ENCODE measurements at places on chromosomes 2 and 18.

- peak; percentile 66 for DNase-seq
These were observed 200.4 kb downstream of the INO80D start for GRCh38 chr2:205885492-205886099.

DNA sequence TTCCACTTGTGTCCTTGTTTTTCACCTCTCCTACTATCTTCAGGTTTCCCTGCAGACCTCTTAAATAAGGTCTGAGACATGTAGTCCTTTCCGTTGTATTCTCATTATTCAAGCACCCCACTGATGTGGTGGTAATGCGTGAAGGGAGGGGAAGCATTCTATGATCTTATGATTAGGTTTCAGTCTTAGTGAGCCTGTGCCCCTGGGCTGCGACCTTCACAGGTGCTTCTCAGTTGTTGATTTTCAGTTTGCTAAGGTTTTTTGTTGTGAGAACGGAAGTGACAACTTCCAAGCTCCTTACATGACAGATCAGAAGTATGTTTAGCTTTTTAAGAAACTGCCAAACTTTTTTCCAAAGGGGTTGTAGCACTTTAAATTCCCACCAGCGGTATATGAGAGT is 41.3 kb downstream of the VPS54 start:
- peak; percentile 9 for DNase-seq

GRCh38 chr2:100814453-100814852 is 5.5 kb upstream of the NPAS2 start:
- no peak for DNase-seq

DNA sequence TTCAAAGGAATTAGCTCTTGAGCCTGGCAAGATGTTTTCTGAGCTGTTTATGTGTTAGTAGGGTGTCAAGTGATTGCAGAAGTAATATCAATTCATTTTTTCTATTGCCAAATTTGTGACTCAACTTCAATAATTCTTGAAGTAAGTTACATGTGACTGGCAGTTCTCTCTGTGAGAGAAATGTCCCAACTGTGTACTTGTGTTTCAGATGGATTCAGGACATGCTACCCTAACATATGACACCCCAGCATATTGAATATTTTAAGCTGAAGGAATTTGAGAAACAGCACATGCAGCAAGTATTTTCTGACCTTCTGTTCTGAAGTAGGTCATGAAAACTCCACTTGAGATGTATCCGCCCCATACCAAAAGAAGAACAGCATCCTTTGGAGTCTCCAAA is 263.6 kb downstream of the XIRP2 start:
- no peak for DNase-seq

DNA sequence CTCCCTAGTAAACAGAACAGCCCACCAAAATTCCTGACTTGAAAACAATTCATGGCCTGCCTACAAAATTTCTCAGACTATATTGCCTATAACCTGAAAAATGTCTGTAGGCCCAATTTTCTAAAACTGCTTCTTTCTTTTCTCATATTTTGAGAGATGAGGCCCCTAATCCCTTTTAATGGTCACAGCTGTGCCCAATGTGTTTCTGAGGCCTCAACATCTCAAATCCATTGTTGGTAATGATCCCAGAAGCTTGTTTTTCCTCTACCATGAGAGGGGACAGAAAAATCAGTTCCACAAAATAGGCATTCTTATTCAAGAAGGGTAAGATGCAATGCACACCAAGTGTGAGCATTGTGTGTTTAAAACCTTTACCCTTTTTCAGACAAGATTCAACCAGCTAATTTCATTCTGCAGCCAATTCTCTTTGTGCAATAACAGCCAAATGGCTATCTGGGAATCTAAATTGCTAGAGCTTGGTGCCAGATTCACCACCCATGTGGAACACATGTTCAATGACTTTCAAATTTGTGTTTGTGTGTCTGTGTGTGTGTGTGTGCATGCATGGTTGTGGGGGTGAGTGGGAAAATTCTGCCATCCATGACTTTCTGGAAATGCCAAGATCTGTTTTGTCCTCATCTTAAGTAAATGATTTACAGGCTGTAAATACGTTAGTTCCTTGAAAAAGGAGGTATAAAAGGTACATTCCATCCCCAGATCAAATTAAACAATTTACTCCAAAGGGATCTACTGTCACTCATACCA is 319.5 kb downstream of the TNS1 start:
- DNase-seq: no peak

- no peak for DNase-seq
These were observed 37.0 kb upstream of the EPC2 start for GRCh38 chr2:148607566-148607965.

DNA sequence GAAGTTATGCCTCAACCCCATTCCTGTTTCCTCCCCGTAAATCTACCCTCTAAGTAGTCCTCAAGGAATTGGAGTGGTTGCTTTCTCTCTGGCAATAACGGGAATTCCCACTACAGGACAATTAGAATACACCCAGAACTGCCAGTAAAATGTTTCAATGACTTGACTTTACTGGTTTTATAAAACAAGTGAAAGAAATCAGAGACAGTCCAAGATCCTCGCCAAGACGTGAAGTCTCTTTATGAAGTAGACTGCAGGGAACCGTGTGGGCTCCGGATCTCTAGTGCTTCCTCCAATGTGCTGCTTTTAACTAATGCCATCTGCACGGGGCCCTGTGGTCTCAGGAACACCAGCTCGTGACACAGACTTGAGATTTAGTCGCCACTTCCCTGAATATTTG is 101.4 kb downstream of the CPO start:
- no peak for DNase-seq

DNA sequence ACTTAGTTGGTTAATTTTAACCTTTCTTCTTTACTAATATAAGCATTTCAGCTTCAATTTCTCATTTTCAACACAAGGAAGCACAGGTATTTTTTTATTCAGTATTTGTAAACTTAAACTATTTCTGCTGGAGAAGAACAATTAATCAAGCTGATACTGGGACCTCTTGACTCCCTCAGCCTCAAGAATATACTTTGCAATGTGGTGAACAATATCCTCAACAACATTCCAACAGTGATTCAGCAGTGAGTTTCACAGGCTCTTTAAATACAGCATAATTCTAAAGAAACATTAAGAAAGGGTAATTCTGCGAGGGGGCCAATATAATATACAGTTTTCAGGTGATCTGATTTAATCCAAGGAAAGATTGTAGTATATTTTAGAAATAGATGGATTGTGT is 10.0 kb downstream of the RAPGEF4 start:
- DNase-seq: no peak

GRCh38 chr18:12271376-12272235 is 17.4 kb downstream of the CIDEA start:
- peak; percentile 42 for DNase-seq
